ENCODE measurements at places on chromosomes 5 and 9. TPM values are rescaled to one million over a fixed set of nuclear protein-coding genes. Genes with fewer than 3 reads are reported as not detected.

- DNase-seq: peak; percentile 15
These were observed 139.9 kb downstream of the PIP5K1B start for GRCh38 chr9:68844631-68845612.

DNA sequence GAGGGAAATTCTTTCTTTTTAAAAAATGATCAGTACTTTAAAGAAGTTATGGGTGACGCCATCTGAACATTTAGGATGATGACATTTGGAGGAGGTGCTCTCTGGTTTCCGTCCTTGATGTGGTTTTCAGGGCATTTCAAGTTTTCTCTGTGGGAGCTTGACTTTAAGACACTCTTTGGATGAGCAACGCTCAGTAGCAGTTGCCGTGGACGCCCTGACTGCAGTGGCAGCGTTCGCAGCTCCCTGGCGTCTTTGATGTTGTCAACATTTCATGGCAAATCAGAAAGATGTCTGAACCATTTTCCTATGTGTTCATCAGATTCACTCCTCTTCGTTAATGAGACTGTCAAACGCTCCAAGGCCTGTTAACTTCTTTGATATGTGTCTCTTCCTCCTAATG is 86.1 kb downstream of the ZNF354C start:
- no peak for DNase-seq

GRCh38 chr5:143206196-143207053 is 197.1 kb downstream of the NR3C1 start:
- DNase-seq: no peak

- no peak for DNase-seq
These were observed 41.1 kb downstream of the LURAP1L start for GRCh38 chr9:12815888-12816287.

- DNase-seq: no peak
These were observed 700.3 kb upstream of the TYRP1 start for GRCh38 chr9:11992866-11993265.

DNA sequence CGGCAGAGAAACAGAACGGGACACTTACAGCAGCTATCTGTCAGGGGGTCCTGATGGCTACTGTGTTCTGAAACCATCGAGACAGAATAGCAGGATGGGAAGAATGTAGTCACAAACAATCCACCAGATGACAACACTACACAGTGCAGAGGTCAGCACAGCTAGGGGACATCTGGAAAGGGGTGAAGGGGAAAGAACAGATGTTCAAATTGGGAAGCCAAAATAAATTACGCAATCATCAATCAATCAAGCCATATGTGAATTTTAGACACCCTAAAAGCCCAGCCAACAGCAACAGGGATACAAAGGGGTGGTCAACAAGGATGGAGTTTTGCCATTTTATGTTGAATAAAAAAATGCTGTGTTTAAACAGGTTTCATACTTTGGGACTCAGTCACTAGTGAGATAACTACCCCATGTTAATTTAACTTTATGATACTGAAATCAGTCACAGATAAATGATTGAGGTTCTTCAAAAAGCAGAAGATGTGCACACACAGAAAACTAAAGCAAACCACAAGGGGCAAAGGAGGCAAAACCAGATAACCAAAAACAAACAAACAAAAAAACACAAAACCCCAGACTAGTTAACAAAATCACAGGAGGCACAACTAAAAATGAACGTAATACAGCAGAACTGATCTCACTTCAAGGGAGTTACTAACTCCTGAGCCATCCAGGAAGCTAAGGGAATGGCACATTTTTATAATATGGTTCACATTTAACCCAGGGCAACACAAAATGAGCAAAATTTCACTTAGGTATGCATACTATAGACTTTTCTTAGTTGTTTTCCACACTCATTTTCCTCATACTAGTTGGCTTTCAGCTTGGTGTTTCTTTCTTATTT is 65.9 kb downstream of the HABP4 start:
- no peak for DNase-seq

DNA sequence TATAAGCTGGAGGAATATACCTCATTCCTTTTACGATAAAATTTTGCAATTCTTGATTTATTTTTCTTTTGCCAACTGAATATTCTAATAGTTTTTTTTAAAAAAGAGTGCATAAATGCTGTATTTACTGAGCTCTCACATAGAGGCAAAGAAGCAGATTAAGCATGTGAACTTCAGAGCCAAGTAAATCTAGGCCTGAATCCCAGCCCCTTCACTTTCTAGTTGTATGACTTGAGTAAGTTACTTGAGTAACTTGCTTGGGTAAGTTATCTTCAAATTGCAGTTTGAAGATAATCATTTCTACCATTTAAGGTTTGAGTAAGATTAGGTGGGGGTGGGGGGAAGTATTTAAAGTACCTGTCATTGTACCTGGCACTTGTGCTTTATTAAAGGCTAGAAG is 21.8 kb downstream of the LURAP1L start:
- no peak for DNase-seq

DNA sequence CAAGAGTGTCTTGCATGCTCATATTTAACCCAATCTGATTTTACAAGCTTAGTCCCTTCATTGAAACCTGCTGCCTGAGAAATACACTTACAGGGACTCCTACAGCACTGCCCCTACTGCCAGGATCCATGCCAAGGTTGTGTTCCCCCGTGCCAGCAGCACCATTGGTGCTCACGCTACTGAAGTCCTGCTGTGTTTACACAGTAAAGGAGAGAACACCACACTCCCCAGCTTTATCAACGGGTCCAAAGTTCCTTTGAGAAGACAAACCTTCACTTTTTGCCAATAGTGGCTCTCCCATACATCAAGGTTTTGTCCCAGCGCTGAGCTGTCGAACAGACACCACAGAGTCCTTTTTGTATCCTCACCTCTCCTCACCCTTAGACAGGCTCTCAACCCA is 155.1 kb upstream of the WWC1 start:
- DNase-seq: no peak

DNA sequence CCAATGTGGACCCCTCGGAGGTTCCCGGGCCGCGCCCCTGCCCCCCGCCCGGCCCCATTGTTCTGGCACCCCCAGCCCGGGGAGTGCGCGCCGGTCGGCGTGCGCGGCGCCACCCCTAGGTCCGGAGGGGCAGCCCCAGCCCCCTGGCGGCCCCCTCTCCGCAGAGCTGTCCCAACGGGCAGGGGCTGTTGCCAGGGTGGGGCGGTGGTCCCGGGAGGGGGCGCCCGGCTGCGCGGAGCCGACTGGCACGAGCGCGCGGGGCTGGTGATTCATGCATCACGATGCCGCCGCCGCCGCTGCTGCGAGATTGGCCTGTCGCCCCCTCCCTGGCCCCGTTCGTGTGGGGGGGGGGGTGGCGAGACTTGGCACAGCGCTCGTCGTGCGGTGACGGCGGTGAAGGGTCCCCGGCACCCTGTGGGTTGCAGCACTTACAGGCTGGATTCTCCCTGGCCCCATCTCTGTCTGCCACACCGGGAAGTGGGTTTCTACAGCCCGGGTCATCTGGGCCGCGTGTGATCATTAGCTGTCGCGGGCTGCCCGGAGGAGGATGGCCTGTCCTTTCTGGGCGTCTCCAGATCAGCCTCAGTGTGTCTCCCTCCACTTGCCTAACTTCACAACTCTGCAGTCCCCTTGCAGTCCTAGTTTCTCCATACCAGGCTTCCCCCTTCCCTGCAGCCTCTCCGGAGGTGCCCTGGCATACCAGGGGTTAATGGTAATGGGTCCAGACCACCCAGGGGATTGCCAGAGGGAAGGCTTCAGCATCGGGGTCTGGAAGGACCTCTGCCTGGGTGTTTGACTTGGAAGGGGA is 858 bp downstream of the NCS1 start:
- peak; percentile 64 for DNase-seq

GRCh38 chr5:174003795-174004194 is 14.8 kb downstream of the C5orf47 start:
- DNase-seq: no peak

DNA sequence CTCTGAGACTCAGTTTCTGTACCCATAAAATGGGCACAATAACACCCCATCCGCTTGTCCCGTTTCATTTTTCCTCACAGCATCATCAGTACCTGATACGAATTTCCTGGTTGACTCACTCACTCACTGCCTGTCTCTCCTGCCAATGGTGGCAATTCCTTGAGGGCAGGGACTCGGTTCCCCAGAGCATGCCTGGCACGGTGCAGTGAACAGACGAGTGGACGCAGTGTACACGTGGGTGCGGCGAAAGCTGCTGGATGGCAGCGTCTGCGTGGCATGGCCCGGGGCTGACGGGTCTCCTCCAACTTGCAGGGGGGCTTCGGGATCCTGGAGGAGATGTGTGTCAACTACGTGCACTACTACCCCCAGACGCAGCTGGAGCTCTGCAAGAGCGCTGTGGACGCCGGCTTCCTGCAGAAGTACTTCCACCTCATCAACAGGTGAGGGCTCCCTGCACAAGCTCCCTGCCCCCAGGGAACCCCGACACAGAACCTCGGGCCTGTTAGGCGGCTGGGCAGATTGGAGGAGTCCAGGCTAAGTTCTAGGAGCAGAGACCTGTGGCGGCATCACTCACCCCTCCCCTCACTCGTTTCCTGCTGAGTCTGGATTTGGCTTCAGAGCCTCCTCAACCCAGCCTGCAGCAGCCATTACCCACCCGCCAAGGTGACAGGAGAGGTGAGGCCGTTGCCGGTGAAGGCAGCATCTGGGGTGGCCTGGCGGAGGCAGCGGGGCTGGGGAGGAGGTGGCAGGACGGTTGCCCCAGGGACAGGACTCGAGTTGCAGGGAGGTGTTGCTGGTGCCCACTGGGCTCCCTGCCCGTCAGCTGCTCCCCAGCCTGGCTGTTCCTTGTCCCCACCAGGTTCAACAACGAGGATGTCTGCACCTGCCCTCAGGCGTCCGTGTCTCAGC is 20.3 kb downstream of the DBH start:
- DNase-seq: no peak

- DNase-seq: no peak
These were observed 25.3 kb upstream of the PPP1R2B start for GRCh38 chr5:156824800-156825199.

GRCh38 chr5:135829681-135830383 is 4.6 kb upstream of the SLC25A48 start:
- DNase-seq: no peak

- DNase-seq: no peak
These were observed 124.2 kb downstream of the TLE1 start for GRCh38 chr9:81565144-81565543.

DNA sequence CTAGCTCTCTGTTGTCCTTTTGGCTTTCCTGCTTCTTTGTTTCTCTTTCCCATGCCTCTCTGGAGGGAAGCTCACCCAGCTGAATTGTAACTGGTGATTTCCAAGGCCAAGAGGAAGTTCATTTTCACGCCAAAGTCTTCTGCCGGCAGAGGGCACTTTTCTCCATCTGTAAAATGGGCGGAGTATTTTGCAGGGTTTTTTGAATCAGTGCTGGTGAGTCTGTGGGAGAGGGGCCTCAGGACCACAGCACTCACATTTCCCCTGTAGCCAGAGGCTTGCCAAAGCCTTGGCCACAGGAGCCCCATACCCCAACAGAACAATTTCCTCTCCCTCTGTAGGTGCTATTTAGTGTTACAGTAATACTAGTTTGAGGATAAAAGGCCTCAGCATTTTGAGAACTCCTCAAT is 42.3 kb upstream of the MATR3 start:
- DNase-seq: no peak

DNA sequence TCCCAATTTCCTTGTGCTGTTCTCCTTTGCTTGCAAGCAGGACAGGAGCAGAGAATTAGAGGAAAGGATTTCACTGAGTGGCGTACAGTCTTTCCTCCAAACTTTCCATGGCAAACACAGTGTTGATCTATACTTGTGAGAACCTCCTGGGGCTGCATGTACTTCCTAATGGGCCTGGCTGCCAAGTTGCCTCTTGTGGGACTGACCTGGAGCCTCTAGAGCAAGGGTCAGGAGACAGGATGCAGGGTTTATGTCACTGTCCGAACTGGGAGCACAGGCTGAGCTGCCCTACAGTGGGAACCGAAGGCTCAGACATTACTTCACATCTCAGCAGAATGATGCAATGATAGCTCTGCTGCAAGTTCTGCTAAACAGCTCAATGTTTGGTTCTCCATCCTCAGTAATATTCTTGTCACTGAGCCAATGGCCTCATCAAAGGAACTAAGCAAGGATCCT is 102.3 kb downstream of the ENC1 start:
- DNase-seq: peak; percentile 27

PAM gene
- polyA plus RNA-seq: 181 TPM

PCDHAC1 gene
- polyA plus RNA-seq: 0.04 TPM

PCDHGA10 gene
- polyA plus RNA-seq: 1.3 TPM

POLK gene
- polyA plus RNA-seq: 9.3 TPM

DMRT3 gene
- polyA plus RNA-seq: not detected
